ENCODE measurements at places on chromosomes 6 and 20.

- no peak for DNase-seq
Observed at GRCh38 chr6:165984729-165985275, 182.8 kb downstream of the TBXT start.

DNA sequence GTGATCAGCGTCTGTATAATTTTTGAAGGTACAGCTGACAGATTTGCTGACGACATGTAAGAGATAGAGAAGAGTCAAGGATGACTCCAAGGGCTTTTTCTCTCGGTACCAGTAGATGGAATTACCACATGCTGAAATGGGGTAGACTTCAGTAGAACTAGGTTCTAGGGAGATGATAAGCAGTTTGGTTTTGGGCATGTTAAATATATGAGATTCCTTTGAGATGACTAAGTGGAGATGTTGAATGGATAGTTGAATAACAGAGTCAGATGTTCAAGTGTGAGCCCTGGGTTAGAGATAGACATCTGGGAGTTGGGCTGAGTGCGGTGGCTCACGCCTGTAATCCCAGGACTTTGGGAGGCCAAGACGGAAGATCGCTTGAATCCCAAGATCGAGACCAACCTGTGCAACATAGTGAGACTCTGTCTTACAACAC lies 50.0 kb downstream of the PHF20 start:
- no peak for DNase-seq

DNA sequence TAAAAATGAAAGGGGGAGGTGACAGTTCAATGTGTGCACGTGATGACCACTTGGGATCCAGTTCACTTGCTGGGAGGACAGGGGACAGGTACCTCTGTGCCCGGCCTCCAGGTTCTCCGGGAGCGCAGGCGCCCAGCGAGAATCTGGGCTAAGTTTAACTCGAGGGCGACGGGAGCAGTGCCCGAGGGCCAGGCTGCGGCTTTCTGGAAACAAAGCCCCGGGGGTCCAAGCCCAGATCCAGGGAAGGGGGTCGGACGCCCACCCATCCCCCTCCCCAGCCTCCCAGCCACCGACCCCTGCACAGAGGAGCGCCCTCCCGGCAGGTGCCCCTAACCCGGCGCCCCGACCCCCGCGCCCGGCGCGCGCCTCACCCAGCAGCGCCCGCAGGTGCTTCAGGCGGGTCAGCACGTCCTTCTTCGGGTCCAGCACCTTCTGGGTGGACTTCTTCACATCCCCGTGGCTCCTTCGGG lies 405 bp downstream of the RALGAPA2 start:
- DNase-seq = peak; percentile 3

DNA sequence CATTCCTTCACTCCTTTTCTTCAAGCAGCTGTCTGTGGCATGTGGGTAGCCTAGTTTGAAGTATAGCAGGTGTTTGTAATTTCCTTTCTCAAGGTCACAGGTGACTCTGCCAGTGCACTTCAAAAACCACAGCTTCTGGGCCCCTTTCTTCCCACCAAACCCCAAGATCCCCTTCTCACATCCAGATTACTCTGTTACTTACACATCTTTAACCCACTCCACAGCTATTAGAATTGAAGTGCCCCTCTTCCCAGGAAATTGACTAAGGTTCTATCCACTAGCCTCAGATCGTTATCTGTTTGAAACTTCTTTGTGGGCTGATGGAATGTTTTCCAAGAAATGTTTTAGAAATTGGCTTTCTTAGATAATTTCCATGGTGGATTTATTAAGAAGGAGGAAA lies 150.8 kb downstream of the AHI1 start:
- no peak for DNase-seq

GRCh38 chr6:138031417-138031816 lies 75.8 kb downstream of the PERP start:
- no peak for DNase-seq
